ENCODE measurements at places on chromosomes 7 and 10.

DNA sequence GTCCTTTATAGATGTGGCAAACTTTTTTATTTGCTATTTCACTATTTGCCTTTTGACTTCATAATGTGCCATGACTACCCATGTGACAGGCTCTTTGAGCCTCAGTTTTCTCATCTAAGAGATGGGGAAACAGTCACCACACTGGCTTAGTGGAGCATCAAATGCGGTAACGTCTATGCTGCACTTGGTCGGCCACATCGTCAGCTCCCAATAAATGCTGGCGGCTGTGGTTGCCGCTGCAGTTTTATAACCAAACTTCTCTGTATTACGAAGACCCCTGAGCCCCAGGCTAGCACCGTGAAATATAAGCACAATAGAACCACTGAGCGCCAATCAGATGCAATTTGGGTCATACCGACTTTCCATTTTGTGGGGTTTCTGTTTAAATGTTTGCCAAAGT lies 56.2 kb downstream of the PARP12 start:
- no peak for DNase-seq

DNA sequence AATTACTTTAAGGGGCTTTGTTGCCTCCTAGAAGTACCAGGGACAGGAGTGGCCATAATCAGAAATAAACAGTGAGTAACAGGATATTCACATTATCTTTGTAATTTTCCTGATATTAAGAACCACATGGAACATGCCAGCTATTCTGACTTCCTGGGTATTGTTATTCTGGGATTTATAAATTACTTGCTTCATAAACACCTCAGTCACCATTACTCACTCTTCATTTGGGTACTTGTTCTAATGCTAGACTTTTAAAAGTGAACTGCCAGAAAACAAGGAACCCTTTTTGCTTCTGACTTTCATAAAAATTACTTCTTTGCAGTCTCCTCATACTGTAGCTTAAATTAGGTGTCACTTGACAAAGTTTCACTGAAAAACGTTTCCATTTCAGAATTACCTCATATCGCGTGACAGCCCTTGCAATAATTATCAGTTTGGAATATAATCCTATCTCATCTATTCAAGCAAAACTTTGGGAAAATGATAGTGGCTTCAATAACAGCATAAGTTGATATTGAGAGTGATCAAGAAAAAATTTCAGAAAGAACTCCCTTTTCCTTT lies 29.8 kb downstream of the CABCOCO1 start:
- DNase-seq, result no peak

- no peak for DNase-seq
These were observed 34.5 kb downstream of the SMURF1 start for GRCh38 chr7:99109108-99110051.

DNA sequence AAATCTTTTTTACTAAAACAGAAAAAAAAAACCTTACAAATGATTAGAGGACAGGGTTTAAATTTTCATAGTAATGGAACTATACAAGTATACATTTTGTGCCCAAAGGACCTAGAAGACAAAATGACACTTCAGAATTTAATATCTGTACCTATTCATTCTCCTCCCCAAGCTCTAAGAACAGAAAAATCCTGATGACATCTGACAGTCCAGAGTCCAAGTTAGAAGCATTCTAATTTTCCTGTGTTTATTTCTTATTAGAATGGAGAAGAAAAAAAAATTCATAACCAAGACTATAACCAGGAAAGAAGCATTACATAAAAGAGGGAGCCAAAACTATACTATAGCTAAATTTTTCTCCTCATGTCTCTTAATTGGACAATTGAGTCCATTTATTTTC lies 138.9 kb upstream of the SLC13A1 start:
- DNase-seq, result no peak

- DNase-seq, result no peak
These were observed 131.1 kb downstream of the KCND2 start for GRCh38 chr7:120404042-120404441.

DNA sequence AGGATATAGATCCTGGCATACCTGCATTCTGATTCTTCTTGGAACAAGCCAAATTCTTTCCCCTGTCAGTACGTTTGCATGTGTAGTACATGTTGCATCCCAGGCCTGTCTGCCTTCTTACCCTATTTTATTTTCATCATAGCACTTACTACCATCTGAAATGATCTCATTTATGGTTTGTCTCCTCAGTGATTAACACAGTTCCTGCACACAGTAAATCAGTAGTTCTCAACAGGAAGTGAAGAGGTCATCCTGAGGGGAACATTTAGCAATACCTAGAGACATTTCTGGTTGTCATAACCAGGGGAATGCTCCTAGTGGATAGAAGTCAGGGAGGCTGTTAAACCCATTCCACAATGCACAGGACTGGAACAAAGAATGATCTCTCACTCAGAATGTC lies 38.2 kb upstream of the SLC26A4 start:
- DNase-seq, result no peak

DNA sequence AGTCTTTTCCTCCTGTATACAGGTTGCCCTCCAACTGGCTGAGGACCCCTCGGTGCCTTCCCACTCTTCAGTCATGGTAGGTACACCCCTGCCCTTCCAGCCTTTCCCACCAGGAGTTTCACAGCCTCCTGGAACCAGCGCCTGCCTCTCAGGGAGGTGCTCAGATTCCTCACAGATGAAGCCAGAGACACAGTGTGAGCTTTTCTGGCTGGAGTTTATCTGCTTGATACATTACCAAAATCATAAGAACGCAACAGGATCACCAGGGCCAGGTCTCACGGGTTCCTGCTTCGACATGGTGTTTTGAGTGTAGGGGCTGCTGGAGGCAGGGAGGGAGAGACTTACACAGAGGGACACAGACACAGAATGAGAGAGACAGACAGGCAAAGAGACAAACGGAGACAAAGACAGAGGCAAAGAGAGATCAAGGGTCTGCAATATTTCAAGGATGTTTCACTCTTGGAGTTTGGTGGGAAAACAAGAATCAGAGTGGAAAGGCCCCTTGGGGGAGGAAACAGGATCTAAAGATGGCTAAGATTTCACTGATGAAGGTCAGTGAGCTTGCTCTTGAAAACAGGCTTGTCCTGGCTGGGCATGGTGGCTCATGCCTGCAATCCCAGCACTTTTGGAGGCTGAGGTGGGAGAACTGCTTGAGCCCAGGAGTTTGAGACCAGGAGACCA lies 6.5 kb upstream of the INMT start:
- no peak for DNase-seq

DNA sequence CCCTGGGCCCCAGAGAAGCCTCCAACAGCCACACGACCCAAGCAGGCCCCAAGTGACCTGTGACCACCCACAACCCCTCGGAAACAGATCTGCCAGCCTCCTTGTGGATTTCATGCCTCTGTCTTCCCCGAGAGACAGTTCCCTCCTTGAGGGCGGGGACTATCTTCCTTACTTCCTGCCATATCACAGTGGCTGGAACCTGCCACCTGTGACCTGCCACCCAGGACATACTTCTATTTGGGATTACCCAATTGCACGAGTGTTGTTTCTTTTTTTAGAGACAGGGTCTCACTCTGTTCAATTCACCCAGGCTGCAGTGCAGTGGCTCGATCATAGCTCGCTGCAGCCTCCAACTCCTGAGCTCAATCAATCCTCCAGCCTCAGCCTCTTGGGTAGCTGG lies 25.9 kb downstream of the TNRC18 start:
- DNase-seq, result peak; percentile 51

DNA sequence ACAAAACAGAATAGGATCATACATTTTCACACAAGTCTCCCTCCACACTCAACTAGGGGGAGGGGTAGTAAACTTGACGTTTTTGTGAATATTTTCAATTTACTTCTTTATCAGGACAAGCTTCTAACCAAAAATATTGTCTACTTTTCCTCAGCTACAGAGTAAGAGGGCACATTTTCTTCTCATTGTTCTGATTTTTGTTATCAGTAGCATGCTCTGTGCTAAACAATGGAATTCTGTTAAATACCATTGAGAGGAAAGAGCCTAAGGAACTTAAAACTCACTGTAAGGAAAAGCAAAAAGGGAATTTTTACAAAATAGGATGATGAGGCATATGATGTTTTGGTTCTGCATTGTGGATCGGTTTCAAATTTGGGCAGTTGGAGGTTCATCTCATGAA lies 41.2 kb downstream of the ANLN start:
- no peak for DNase-seq

DNA sequence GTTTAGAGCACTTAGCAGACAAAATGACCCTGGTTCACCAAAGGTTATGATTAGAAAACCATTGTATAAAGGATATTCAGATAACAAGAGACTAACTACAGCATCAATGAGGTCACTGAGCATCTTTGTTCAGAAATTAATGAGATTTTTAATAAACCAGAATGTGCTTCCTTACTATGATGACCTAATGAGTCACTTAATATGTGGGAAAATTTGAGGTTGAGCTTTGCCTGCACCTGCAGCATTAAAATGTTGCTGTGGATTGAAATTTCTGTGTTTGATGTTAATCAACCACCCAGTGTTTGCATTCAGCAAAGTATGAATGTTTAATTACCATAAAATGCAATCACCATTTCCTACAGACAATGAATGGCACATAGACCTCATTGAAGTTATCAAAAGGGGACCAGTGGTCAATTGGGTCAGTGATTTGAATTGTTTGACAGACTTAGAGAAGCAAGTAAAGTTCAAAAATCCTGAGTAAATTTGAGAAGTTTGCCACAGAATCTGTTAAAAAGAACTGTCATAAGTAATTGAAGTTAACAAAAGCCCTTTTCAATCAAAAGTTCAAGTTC lies 45.8 kb downstream of the EXOC6 start:
- no peak for DNase-seq

DNA sequence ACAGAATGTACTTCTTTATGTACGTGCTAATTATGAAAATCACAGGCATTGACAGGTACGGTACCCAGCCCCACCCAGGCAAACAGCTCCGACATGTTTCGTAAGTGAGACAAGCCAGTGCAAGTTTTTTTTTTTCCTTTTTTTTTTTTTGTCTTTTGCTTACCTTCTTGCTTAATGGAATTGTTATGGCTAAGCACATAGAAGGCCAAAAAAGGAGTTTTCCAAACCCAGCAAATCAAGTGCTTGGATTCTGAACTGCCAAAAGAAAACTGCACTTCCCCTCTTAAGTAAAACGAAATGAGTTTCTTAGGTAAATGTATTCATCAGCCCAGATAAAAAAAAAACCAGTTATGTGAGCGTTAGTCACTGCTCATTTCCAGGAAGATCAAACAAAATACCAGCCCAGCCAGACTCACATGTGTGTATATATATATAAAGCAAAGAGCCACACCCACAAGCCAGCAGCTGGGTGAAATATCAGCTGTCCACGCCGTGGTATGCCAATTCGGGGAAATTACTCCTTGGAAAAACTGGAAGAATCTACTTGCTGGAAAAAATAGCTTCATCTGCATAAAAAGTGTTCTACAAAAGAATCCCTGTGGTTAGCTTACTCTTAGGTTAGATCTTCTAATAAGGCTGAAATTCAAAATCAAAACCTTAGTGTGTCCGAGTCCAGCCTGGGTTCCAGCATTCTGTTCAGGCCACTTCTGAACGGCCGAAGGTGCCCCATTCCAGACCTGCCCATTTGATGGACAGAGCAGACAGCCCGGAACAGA lies 8.0 kb downstream of the KLF6 start:
- no peak for DNase-seq

- DNase-seq, result peak; percentile 76
These were observed 19.7 kb upstream of the NKX6-2 start for GRCh38 chr10:132805599-132805998.

DNA sequence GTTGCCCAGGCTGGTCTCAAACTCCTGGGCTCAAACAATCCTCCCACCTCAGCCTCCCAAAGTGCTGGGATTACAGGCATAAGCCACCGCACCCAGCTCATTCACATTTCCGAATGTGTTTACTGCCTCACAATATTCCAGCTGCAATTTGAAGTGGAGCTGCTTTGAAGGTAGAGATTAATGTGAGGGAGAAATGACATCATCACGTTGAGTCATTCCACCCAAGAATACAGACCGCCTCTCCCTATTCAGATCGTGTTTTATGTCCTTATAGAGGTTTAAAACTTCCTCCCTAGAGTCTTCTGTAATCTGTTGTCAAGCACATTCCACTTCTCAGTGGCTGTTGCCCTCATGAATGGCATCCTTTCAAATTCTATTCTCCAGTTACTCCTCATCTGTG lies 100.4 kb upstream of the PDGFA start:
- peak; percentile 59 for DNase-seq

GRCh38 chr10:128050936-128051335 lies 75.3 kb downstream of the MKI67 start:
- no peak for DNase-seq

- peak; percentile 28 for DNase-seq
These were observed 2.5 kb downstream of the UNC5B start for GRCh38 chr10:71214641-71215559.

- peak; percentile 92 for DNase-seq
These were observed 5.7 kb downstream of the KAZALD1 start for GRCh38 chr10:101067356-101068083.

DNA sequence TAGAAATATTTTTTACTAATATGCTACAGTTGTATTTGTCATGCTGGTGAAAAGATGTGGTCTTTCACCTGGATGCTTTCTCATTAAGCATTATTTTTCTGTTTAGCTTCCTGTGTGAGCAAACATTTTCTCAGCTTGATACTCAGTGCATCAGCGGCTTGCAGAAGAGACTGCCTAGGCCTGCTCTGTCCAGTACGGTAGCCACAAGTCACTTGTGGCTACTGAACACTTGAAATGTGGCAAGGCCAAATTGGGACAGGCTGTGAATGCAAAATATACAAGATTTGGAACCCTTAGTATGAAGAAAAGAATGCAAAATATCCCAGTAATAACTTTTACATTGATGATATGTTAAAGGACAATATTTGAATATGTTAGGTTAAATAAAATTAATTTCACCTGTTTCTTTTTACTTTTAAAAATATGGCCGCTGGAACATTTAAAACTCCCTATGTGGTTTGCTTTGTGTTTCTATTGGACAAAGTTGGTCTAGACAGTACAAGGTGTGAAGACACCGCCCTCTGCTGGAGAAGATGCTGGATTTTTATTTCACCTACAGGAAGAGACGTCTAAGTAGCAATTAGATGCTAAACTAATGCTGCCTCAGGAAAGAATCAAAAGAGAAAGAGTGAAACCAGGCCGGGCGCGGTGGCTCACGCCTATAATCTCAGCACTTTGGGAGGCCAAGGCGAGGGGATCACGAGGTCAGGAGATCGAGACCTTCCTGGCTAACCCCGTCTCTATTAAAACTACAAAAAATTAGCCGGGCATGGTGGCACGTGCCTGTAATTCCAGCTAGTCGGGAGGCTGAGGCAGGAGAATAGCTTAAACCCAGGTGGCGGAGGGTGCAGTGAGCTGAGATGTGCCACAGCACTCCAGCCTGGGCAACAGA lies 5.3 kb downstream of the SRGN start:
- DNase-seq, result peak; percentile 67
